Fibroblast of skin of scalp (primary cell): ENCODE measurements at places on chromosomes 4 and X.

- no peak for DNase-seq
Observed at GRCh38 chr4:139808808-139809756, 143.5 kb downstream of the MGST2 start.

DNA sequence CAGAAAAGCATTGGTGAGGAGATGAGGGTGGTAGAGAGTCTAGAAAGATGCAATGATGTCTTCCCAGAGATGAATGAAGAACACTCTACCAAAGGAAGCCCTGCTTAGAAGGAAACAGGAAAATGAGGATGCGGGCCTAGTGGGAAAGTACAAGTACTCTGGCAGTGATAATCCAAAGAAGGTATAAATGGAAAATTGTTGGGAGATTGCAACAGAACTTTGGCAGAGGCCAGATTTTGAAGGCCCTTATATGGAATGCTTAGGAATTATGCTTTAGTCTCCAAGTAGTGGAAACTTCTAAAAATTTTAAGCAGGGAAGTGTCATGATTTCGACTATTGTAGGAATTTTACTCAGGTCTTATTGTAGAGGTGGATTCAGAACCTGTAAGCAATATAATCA, 11.0 kb downstream of the ARSJ start:
- DNase-seq = peak; percentile 49

- no peak for DNase-seq
Observed at GRCh38 chrX:132676561-132677186, 187.8 kb upstream of the MBNL3 start.

DNA sequence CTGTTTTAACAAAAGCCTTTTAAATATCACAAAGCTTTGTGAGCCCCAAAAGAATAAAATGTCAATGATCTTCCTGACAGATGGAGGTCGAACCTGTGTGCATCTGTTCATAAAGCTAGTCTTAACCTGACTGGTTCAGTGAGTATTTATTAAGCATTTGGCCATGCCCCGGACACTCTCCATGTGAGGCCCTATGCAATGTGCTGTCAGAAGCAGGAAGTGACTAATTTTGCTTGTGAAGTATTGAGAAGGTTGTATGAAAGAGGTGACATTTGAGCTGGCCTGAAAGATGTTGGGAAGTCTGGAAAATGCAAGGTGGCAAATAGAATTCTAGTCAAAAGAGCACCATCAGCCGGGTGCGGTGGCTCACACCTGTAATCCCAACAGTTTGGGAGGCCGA, 171.4 kb downstream of the MSL3 start:
- DNase-seq = no peak

DNA sequence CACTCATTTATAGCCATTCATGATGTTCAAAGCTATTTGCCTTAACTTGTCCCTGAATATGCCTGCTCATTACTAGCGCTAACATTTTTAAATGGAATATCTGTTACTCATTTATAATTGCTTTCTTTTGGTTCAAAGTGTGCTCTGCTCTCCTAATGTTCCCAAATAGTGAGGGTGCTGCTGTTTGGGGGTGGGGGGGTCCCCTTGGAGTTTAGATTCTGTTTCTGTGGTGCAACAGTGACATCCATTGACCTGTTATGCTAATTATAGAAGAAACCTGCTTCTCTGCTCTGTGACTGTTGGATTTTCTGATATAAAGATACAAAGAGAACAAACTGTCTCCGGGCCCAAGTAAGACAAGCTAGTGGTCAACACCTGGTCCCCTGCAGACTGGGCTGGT, 222.4 kb downstream of the SHROOM3 start:
- DNase-seq = peak; percentile 29

GRCh38 chr4:133287396-133287795, 138.3 kb downstream of the PCDH10 start:
- no peak for DNase-seq

DNA sequence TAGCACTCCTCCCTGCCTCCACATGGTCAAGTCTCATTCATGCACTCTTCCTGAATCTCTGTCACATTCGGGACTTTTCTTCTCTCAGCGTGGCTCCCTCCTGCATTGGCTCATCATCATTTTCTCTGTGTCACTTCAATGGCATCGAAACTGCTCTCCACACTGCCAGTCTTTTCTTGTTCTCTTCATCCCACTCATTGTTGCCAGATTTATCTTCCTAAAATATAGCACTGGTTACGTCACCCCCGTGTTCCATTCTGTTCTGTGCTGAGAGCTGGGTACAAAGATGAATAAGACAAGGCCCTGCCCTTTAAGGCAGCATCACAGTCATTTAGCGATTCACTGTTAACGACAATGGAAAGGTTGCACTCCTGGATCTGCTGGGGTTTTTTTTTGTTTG, 174.4 kb upstream of the TBC1D9 start:
- DNase-seq = no peak

DNA sequence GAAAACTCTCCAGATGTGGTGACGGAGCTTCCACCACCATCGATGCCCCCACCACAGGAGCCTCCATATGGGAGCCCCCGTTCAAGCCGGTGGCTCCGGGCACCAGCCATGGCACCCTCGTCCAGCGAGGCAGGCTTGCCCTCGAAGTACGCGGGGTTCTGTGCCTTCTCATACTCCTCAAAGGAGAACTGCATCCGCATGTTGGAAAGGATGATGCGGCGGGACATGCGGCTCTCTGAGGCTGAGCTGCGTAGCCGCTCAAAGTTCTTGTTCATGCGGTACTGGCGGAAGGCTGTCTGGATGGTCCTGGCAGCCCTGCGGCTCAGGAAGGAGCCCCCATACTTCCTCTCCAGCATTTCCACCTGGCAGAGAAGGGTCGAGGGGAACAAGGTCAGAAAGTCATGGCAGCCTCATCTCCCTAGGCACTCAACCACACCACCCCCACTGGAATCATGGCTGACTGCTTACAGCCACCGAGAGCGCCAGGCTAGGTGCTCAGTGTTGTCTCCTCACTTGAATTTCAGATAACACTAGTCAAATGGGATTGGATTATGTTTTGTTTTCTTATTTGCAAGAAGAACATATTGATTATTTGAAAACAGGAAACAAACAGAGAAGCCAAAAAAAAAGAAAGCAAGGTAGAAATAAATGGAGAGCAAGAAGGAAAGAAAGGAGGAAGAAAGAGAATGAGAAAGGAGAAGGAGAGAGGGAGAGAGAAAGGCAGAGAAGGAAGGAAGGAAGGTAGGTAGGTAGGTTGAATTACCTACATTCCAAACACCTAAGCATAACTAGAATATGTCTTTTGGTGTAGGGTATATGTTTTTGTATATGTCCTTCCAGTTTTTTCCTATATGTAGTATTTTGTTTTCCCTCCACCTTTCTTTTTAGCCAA, 26.6 kb downstream of the IQSEC2 start:
- no peak for DNase-seq

DNA sequence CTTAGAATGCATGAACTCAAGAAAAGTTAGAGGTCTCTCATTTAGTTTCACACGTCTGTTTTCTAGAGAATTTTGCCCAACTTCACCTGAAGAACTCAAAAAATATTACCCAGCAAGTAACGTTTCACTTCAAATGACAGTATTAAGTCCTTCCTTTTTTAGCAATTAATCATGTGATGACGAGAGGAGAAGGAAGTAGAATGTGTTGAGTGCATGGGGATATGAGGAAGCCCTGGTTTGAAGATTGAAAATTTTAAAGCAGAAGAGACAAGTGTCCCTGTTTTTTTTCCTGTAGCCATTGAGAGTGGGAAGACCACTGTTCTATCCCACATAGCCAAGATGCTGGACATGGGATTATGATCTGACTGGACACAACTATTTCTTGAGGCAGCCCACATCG, 406.3 kb upstream of the CPEB2 start:
- no peak for DNase-seq
